Activated CD4-positive, alpha-beta T cell treated with anti-CD3 and anti-CD28 coated beads, Interleukin-10, Interleukin-2, amounts not matched to agents 100 ng/mL and 50 ng/mL, durations not matched to agents 16 hours and 8 hours (primary cell): ENCODE measurements at places on chromosomes 3 and 15.
A peak's percentile ranks its signal among the peaks of the same experiment; 100 is the strongest.

DNA sequence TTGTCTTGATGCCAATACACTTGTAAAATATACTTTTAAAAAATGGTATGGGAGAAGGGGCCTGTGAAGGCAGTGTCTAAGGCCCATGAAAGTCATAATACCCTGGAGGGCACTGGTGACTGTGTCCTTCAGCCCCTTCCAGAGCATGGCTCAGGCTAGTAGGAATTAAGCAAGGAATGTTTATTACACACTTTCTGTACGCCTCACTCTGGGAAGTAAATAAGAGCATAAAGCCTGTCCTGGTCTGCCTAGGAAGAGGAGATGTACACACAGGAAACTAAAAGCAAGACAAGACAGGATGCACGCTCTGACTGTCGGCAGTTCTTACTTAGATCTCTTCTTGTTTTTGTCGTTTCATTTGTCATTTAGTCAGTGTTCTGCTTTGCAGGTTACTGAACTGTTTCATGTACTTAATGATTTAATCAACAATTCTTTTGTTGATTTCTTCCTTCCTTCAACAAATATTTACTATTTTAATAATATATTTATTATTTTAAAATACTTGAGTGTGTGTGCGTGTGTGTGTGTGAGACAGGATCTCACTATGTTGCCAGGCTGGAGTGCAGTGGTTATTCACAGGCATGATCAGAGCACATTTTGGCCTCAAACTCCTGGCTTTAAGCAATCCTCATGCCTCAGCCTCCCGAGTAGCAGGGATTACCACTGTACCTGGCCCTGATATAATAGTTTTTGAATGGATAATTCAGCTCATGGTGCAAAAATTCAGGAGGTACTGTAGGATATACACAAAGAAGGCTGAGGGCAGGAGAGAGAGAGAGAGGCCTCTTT is 9.0 kb upstream of the SMAD6 start:
- peak; percentile 66 for DNase-seq

GRCh38 chr3:145197051-145197820 is 963.7 kb downstream of the PLOD2 start:
- no peak for DNase-seq

GRCh38 chr3:38493031-38493430 is 3.1 kb upstream of the EXOG start:
- no peak for DNase-seq

- no peak for DNase-seq
Measured at GRCh38 chr3:185402561-185402960, 39.6 kb downstream of the MAP3K13 start.

- DNase-seq, result no peak
Measured at GRCh38 chr3:74562558-74563269, 51.7 kb downstream of the CNTN3 start.

DNA sequence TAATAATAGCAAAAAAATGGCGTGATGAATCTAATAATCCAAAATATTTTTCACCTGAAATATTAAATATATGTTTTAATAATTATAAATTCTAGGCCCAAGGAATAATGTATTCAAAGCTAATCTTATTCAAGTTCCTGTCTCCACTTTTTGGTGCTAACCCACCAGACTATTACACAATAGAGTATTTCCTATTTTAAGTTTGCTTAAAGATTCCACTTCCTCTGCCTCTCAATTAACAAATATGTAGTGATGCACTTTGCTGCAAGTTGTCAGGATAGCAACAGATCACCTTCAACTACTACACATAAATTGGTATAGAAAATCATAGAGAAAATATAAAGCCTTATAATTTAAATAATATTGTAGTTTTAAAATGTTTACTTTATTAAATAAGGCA is 467.5 kb downstream of the C3orf38 start:
- DNase-seq, result no peak

DNA sequence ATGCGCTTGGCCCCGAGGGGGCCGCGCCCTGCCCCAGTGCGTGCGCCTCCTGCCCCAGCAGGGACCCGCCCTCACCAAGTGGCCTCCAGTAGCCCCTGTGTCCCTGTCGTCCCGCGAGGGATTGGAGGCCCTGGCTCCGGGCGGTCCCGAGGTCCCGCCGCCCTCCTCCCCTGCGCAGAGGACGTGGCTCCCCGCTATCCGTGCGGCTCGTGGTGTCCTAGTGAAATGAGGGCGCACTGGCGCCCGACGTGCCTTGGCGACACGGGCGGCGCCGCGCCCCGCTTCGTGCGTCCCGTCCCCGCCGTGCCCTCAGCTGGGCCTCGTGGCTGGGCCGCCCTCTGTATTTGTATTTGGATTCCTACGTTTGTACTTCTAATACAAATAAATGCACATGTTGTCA is 557.5 kb downstream of the OCA2 start:
- DNase-seq, result no peak

DNA sequence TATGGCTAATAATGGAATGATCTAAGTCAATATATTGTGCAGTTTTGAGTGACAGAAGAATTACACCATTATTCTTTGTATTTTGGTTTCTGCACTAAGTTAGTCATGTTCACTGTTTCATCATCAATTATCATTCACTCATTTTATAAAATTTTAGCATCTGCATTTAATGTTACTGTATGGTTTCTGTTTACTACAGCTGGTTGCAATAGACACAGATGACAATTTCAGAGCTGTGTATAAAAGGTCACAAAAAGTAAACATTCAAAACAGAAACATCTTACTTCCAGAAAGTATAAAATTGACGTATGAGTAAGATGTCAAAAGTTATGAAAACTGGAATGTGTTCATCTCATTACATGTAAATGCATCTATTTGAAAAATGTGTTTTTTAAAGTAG is 111.1 kb upstream of the GBE1 start:
- no peak for DNase-seq

- DNase-seq, result no peak
Measured at GRCh38 chr3:135056084-135056730, 261.1 kb downstream of the EPHB1 start.

- DNase-seq, result peak; percentile 86
Measured at GRCh38 chr15:42608110-42608531, 32.7 kb downstream of the STARD9 start.

DNA sequence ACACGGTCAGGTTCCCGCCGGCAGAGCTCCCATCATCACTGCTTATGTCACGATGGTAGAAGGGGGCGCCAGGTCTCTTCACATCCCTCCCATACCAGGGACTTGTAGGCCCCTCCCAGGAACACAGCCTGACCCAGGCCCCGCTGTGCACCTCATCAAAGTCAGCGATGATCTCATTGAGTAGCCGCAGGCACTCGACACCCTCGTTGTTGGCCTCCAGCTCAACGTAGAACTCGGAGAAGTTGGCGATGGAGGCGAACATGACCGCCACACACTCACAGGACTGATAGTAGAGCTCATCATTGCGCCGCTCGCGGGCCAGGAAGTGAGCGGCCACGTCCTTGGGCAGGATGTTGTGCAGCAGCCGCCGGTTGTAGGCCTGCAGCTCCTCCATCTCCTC is 89.2 kb downstream of the SEC22A start:
- DNase-seq, result no peak

- no peak for DNase-seq
Measured at GRCh38 chr3:42194943-42195510, 71.0 kb downstream of the CCK start.

DNA sequence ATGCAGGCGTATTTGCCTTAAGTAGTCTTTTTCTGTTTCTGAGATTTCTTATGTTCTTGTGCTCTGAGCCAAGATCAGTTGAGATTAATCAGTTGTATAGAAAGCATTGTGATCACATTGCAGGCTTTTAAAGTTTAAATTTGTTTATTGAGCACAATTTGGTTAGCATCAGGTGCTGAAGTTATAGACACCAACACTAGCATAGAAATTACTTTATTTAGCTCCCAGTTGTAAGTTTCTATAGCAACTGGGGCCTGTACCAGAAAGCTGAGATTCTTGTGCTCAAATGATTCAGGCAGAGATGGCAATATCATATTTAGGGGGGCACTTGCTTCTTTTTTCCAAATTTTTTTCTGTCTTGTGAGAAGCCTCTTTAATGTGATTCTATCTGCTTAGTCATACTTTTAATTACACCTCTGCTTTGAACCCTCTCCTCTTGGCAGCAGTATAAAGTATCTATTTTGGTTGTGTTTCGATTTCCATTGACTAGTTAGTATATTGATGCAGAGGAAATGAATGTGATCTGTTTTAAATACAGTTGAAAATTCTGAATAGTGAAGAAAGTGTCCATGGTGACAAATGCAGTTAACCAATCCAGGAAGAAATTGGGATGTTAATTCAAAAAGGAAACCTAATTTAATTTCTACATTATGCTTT is 241.7 kb upstream of the GBE1 start:
- DNase-seq, result no peak

- DNase-seq, result no peak
Measured at GRCh38 chr15:66496951-66497501, 536 bp downstream of the SNAPC5 start.

- no peak for DNase-seq
Measured at GRCh38 chr15:38768970-38769369, 204.4 kb upstream of the RASGRP1 start.

DNA sequence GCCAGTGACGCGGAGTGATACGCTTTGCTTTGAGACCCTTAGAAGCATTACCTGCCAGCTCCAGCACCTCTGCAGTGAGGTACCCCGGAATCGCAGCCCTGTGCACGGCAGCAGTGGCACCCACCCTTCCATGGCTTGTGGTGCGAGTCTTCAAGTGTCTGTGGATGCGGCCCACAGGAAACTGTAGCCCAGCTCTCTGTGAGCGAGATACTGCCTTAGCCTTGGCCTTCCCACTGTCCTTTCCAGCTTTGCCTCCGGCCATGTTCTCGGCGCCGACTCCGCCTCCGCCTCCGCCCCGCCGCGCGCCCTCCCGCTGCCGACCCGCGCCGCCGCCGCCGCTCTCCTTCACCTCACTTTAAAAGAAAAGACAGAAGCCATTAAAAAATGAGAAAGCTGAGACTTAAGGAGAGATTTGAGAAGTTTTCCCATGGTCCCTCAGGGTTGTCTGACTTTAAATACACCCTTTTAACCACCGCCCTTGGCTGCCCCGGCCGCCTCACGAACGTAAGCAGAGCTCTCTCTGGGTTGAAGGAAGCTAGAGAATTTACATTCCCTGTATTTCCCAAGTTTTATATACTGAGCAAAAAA is 78.5 kb upstream of the FAM174B start:
- peak; percentile 7 for DNase-seq

GRCh38 chr3:59107856-59108815 is 58.3 kb upstream of the CFAP20DC start:
- no peak for DNase-seq

DNA sequence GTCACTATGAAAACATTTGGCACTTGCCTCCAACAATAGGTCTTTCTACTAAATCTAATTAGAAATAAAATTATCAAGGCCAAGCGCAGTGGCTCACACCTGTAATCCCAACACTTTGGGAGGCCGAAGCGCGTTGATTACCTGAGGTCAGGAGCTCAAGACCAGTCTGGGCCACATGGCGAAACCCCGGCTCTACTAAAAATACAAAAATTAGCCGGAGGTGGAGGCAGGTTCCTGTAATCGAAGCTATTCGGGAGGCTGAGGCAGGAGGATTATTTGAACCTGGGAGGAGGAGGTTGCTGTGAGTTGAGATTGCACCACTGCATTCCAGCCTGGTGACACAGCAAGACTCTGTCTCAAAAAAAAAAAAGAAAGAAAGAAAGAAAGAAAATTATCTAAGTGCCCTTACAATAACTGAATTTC is 1.6 kb upstream of the PLD1 start:
- no peak for DNase-seq

DNA sequence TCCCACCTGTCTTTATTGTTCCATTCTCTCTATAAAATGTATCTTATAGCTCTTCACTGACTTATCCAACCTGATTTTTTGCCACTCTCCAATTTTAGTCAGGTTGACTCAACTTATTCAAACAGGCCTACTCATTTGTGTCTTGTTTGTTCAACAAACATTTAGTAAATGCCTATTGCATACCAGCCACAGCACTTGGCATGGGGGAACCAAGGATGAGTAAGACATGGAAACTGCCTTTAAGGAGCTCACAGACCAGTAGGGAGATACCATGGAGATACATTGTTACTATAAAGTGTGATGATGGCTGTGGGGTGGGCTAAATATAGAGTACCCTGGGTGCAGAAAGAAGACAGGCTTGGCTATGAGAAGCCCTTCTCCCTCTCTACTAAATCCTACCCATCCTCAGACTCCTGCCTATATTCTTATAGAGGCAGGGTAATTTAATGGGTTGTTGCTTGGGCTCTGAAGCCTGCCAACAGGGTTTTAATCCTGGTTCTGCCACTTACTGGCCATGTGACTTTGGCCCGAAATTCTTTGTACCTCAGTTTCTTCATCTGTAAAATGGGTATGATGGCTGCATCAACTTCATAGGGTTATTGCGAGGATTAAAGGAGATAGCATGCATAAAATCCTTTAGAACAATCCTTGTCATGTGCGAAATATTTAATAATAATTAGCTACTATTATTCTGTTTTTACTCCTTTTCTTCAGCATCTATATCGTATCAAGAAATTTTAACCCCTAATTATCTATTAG is 348.5 kb upstream of the UMPS start:
- DNase-seq, result no peak

- DNase-seq, result no peak
Measured at GRCh38 chr15:64026591-64026990, 19.7 kb downstream of the DAPK2 start.

DNA sequence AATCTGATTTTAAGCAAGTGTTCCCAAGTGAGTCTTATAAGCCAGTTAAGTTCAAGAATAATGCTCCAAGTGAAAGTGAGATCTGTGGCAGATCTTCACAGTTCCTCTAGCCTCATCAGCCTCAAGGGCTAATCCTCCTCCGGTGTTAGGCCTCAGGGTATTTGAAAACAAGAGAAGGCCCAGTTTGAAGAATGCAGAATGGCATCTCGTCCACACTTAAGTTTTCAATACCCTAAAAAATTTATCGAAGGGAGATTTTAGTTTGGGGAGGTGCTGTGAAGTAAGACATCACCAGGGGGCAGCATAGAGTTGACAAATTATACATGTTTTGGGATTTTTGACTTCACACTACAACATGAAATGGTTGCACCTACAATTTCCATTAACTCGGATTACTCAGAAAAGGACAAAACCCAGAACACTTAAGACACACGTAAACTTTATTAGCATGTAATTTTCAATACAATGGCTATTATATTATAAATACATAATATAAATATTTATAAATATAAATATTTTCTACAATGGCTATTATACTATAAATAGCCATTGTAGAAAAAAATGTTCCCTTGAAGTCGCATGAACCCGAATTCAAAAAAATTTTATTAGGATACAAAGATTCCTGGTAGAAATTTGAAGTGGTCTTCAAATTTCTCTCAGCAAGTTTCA is 2.3 kb upstream of the TMEM266 start:
- DNase-seq, result peak; percentile 54
